ENCODE measurements at places on chromosomes 12 and 14. TPM values are rescaled to one million over a fixed set of nuclear protein-coding genes. Genes with fewer than 3 reads are reported as not detected.

PLEKHD1 gene
- 0.14 TPM for total RNA-seq

CLEC1B gene
- not detected for total RNA-seq

ANG gene
- total RNA-seq: 3.7 TPM

CLECL1 gene
- total RNA-seq: not detected

- DNase-seq: no peak
These were observed 434.1 kb upstream of the OR4E1 start for GRCh38 chr14:22107753-22108152.

GRCh38 chr12:10395390-10395998, 5.7 kb upstream of the KLRK1 start:
- no peak for DNase-seq

All from left ventricle myocardium inferior (tissue), 1 donor.